ENCODE measurements at places on chromosomes 5 and 9. TPM values are rescaled to one million over a fixed set of nuclear protein-coding genes. Genes with fewer than 3 reads are reported as not detected.

DNA sequence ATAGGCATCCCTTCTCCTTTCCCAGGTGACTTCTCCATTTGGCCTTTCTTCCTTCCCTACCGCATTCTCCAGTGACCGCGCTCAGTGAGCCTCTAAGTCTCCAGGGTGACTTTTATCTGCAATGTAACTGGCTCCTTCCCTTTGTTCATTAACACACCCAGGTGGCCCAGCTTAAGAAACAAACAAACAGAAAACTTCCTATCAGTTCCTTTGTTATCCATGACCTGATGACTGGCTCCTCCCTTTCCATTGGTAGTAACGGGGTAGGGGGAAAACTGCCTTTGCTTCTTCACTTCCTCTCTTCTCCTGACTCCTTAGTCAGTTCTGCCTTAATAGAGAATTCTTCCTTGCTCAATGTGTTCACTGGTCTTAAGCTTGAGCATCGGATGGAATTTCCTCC lies 7.0 kb upstream of the SH3GL2 start:
- DNase-seq = no peak

DNA sequence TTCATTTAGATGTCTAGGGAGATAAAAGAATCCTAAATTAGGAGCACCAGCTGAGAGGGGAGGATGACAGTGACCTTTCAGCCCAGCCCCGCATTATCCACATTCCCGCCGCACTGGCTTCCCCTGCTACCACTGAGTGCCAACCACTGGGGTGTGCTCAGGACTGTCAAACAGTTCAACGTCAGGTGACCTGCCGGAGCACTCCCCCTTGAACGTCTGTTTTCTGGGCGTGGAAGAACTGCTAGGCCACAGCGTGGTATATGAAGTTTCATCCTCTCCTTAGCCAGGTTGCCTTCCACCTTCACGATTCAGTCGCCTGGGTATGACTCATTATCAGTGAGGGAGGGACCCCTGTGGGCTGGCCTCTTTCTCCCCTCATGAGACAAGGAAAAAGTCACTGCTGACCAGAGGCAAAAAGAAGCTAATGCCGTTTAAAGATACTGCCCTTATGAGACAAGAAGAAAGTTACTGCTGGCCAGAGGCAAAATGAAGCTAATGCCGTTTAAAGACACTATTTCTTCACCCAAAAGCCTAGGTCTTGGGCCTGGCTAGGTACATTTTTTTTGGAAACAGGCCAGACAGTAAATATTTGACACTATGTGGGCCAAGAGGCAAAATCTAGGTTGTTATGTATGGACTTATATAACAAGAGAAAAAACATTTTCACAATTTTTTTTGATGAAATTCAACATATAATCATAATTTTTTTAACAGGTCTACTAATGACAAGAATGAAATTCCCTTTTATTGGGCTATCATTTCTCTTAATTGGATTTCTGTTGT lies 4.6 kb downstream of the NMRK1 start:
- DNase-seq = no peak

DNA sequence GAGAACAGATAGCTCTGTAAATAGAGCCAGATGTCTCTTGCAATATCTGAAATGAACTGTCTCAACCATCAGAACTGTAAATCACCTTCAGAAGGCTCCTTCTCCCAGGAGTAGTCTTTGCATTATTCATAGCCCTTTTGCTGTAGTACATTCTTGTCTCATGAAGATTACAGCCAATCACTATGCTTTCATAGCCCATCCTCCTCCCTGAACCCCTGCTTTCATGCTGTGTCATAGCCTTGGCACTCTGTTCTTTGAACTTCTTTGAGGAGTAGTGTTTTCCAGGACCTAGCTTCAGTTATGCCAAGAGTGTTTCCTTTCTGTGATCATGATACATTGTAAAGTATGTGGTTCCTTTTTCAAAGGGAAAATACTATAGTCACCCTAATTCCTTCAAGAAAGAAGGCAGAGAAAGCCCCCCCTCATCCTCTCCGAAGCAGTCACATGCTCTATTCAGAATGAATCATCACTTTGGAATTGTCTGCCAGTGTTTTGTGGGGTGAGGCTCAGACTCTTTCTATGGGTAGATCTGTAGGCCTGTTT lies 61.1 kb downstream of the GRIA1 start:
- no peak for DNase-seq

GRCh38 chr9:91939978-91940377 lies 10.1 kb downstream of the ROR2 start:
- no peak for DNase-seq

DNA sequence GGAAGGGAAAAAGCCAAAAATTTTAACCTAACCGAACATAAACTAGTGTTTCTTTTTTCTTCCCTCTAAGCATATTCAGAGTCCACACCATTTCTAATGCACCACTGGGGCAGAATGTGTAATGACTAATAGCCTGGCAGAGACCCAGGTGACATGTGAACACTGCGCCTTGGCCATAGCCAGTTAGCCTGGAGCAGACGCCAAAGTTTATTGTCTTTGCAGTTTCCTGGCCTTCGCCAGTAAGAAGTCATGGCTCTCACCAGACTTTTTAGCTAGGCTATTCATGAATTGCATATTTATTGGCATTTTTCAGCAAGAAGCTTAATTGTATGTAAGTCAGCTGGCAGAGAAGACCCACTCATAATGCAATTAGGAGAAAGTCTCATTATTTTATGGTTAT lies 182.8 kb upstream of the SLC27A6 start:
- DNase-seq = no peak

DNA sequence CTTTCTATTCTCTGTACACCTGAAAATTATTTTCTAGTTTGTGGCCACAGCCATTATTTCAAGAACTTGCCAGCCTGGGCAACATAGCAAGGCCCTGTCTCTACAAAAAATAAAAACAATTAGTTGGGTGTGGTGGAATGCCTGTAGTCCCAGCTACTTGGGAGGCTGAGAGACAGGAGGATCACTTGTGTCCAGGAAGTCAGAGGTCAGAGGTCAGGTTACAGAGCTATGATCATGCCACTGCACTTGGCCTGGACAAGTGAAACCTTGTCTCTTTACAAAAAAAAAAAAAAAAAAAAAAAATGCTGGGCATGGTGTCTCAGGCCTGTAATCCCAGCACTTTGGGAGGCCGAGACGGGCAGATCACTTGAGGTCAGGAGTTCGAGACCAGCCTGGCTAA lies 58.3 kb downstream of the HMGCR start:
- DNase-seq = no peak

- no peak for DNase-seq
Measured at GRCh38 chr5:113236536-113237288, 198.1 kb downstream of the TSSK1B start.

DNA sequence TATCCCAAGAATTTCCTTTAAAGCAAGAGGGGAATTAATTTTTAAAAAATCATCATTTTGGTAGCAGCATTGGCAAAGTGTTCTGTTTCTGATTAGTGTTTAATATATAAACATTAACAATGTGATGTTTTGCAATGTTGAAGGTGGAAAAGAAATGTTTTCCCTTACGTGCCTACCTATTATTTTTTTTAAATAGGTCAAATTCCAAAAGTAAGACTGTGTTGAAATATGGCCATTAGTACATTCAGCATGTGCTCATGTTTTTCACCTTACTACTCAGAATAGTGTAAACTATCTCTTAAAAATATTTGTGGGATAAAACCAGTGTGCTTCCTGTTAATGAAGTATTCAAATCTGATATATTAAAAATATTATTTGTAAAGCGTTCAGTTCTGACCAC lies 3.3 kb downstream of the DOCK8 start:
- no peak for DNase-seq

DNA sequence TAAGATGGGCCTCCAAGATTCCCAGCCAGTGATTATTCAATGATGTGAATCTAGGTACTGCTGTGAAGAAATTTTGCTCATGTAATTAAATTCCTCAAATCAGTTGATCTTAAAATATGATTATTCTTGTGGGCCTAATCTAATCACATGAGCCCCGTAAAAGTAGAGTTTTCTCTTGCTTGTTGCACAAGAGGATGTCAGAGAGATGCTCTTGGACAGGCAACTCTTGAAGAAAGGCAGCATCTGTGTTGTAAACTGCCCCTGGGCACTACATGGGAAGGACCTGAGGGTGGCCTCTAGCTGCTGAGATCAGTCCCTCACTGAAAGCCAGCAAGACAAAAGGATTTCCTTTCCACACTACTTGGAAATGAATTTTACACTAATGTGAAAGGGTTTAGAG lies 132.9 kb downstream of the TRPM3 start:
- no peak for DNase-seq

- DNase-seq = no peak
Measured at GRCh38 chr9:99024959-99025358, 80.0 kb upstream of the TGFBR1 start.

GRCh38 chr5:16450163-16450562 lies 15.4 kb downstream of the ZNF622 start:
- no peak for DNase-seq

DNA sequence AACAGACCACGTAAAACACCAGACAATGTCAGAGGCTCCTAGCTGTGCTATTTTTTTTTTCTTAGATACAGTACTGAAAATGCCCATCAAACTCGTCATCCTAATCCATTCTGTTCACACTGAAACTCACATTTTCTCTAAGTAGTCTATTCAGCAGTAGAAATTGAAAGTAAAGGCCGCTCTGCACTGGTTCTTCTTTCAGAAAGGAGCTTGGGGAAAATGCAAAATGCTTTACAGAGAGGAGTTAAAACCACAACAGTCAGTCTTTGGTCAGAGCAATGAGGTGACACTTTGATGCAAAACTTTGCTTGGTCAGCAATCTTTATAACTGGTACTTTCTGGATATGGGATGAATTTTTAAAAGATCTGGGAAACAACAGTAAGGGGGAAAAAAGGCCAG lies 43.8 kb upstream of the SUSD1 start:
- DNase-seq = peak; percentile 76

- no peak for DNase-seq
Measured at GRCh38 chr9:87629104-87629503, 96.8 kb upstream of the CTSL start.

The ARL14EPL gene
- not detected for total RNA-seq

The FCN2 gene
- not detected for total RNA-seq

The TTC23L gene
- not detected for total RNA-seq

The ASPN gene
- total RNA-seq = not detected

The FOXI1 gene
- 0.25 TPM for total RNA-seq

Measured in natural killer cell treated with Interleukin-12 subunit alpha and Interleukin-12 subunit beta and Interleukin-15 and Interleukin-18, amount 100 ng/mL, for 72 hours (primary cell).